Stimulated activated CD4-positive, alpha-beta T cell treated with anti-CD3 and anti-CD28 coated beads, Interleukin-4, amount 100 ng/mL, for 1 hour (primary cell): ENCODE measurements at places on chromosomes 2 and 18.
A peak's percentile ranks its signal among the peaks of the same experiment; 100 is the strongest.

DNA sequence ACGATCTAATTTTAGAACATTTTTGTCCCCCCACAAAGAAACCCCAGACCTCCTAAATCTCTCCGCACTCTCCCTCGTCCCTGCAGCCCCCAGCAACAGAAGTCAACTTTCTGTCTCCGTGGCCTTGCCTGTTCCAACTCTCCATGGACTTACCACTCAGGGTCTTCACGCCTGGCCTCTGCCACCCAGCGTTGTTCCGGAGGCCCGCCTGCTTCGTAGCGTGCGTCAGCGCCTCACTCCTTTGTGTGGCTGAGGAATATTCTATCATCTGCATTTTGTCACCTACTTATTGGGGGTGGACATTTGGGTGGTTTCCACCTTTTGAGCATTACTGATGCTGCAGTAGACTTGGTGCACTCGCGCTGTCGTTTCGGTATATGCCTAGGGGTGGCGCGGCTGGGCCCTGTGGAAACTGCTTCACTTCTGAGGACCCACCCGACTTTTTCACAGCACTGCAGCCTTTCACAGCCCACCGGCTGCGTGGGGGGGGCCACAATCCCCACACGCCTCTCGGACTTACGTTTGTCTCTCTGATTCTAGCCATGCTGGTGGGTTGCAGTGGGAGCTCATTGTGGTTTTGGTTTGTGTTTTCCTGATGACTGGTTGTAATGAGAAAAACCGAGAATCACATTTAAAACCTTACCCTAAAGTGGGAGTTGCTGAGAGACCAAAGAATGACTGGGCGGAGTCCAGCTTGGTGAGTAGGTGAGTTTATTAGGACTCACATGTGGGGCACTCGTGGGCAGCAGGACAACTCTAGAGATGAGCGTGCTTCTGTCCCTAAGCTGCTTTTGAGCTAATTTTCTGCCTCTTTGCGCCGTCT is 1.4 kb upstream of the HSBP1L1 start:
- peak; percentile 43 for DNase-seq

- peak; percentile 57 for DNase-seq
Measured at GRCh38 chr18:54223568-54224241, 764 bp downstream of the MBD2 start.

DNA sequence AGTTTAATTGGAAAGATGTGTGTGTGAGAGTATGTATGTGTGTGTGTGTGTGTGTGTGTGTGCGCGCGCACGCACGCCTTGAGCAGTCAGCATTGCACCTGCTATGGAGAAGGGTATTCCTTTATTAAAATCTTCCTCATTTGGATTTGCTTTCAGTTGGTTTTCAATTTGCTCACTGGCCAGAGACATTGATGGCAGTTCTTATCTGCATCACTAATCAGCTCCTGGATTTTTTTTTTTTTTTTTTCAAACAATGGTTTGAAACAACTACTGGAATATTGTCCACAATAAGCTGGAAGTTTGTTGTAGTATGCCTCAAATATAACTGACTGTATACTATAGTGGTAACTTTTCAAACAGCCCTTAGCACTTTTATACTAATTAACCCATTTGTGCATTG is 48.0 kb downstream of the FEZ2 start:
- DNase-seq, result no peak

DNA sequence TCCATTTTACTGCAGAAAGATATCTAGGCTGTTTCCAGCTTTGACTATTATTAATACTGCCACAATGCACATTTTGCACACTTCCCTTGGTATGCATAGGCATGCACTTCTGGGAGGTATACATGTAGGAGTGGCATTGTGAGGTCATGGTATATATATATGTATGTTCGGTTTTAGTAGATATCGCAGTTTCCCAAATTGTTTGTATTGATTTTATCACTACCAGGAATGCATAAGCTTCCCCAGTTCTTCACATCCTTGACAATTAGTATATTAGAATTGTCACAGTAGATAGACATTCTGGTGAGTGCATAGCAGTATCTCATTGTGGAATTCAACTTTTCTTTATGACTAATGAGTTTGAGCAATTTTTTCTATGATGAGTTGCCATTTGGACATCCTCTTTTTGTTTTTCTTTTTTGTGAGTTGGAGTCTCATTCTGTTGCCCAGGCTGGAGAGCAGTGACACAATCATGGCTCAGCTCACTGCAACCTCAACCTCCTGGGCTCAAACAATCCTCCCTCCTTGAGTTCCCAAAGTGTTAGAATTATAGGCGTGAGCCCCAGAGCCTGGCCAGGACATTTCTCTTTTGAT is 4.2 kb upstream of the GRB14 start:
- DNase-seq, result no peak

DNA sequence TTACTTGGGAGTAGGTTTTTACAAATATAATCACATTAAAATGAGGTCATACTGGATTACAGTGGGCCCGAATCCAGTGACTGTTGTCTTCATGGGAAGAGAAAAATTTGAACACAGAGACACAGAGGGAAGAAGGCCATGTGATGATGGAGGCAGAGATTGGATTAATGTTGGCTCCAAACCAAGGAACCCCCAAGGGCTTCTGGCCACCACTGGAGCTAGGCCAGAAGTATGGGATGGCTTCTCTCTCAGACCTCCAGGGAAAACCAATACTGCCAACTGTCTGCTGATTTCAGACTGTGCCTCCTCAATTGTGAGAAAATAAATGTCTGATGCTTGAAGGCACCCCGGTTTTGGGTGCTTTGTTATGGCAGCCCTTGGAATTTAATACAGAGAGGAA is 76.0 kb downstream of the ALPK2 start:
- DNase-seq, result no peak

GRCh38 chr2:201883606-201884369 is 77.5 kb downstream of the CDK15 start:
- DNase-seq, result no peak

DNA sequence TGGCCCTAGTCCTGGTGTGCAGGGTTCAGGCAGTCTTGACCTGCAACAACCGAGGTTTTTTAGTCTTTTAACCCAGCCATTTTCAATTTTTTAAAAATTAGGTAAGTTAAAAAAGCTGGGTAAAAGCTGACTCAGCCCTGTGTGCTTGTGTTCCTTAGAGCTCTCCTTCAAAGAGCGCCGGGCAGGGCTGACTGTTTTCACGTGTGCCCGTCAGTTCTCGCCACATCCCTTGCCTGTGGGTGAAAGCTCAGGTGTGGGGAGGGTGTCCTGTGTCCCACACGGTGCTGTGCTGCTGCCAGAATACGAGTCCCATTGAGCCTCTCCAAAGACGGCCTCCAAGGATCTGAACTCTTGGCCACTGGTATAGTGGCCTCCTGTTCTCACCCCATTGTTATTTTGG is 5.3 kb upstream of the ANO7 start:
- DNase-seq, result no peak

- no peak for DNase-seq
Measured at GRCh38 chr2:127155028-127155581, 48.2 kb upstream of the BIN1 start.

DNA sequence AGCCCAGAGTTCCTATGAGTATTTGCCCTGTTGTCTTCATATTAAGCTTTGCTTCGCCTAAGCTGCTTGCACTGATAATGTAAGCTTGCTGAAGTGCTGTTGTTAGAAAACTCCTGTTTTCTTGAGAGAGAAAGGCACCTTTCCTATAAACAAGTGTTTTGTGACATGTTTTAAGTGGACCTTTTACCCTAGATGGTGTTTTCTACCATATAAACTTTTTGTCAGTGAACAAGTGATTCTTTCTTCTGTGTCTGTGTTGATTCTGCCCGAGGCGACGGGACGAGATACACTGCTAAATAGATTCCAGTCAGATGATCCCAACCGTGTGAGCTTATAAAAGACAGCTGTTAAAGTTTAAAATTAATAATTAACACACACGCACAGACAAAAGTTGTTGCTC is 24.1 kb downstream of the CABLES1 start:
- no peak for DNase-seq

- no peak for DNase-seq
Measured at GRCh38 chr2:200618590-200619021, 32.8 kb downstream of the AOX1 start.

- no peak for DNase-seq
Measured at GRCh38 chr2:17573085-17573803, 32.7 kb downstream of the VSNL1 start.

DNA sequence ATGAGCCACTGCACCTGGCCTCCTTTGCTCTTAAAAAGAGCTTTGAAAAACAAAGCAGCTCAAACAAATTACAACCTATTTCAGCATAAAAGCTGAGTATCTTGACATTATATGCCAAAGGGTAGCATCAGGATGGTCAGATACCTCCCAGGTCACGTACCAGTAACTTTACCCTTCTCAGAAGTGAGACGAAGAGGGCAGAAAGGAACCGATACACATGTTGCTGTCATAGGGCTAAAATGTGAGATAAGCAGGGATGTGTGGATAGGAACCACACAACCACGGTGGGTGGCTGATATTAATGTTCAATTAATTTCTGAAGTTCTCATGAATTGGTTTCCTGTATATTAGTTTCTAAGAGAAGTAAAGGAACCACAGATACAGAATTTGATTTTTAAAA is 12.6 kb upstream of the RNU2-63P start:
- DNase-seq, result no peak

GRCh38 chr2:157420771-157421323 is 23.0 kb downstream of the CYTIP start:
- no peak for DNase-seq

DNA sequence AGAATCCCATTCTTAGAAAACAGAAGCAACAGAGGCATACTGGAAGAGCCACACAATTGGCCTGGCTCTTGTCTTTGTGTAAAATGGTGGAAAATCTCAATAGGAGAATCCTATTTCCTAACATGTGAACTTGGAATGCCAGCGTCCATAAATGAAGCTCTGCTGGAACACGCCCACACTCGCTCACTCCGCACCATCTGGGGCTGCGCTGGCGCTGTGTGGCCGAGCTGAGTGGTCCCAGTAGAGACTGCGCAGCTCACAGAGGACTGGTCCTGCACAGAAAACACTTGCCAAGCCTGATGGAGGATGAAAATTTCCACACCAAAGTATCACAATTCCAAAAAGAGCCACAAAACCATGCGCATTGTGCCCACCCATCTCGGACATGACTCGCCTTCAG is 56.2 kb downstream of the PXDN start:
- no peak for DNase-seq

DNA sequence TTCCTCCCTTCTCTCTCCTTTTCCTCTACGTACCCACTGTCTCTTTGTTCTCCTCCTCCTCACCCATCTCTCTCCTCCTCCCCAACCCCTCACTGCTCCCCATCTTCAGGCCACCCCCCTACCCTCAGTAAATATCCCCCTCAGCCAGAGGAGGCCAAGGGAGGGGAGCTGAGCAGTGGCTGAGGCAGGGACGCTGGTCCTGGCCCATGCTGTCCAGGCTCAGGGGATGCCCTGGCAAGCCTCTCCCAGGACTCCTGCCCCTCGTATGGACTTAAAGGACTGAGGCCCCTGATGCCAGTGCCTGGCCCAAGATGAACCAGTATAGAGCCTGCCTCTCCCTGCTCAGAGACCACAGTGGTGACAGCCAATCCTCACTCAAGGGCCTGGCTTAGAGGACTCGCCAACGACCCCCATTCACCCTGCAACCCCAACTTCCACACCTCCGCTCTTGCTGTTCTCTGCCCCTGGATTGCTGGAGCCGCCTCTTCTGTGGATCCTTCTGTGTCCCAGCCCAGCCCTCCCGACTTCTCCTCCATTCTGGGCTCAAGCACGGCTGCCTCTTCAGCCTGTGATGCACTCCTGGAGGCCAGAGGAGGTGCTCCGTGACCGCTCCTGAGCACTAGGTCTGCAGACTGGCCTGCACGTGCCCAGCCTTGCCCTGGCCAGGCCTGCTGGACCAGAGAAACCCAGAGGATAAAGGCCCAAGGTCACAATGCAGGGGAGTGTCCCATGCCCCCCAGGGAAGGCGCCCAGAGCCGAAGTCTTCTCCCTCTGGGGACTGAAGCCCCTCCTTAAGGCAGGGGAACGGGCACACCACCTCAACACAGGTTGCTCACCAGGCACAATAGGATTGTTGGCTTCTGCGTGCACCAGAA is 9.5 kb upstream of the DUSP2 start:
- DNase-seq, result no peak

DNA sequence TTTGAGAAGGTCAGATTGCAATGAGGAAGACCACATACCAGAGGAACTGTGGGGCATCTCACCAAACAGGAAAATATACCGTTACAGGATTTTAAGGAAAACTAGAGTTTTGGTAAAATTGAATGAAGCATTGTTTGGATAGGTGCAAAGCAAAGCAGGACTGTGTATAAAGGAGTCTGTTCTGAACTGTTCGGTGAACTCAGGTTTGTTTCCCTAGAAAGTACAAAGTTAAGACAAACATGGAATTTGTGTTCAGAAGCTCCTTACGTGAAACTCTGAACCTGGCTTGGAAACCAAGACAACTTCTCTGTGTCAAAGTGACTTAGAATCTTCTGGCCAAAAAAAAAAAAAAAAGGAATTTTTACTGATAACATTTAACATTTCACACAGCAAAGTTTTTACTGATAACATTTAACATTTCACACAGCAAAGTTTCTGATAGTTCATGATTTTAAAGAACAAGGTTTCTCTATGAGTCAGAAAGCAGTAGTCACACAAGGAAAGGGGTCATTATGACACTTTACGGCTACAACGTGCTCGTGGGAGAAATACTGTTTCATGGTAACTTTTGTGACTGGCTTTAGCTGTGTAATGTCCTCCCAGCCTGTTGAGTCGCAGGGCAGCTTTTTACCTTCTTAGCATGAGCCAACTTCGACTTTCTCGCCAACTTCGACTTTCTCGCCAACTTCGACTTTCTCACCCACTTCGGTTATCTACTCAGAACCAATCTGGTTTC is 21.2 kb upstream of the TET3 start:
- peak; percentile 25 for DNase-seq

GRCh38 chr18:23283916-23284430 is 148.7 kb downstream of the CABLES1 start:
- no peak for DNase-seq

DNA sequence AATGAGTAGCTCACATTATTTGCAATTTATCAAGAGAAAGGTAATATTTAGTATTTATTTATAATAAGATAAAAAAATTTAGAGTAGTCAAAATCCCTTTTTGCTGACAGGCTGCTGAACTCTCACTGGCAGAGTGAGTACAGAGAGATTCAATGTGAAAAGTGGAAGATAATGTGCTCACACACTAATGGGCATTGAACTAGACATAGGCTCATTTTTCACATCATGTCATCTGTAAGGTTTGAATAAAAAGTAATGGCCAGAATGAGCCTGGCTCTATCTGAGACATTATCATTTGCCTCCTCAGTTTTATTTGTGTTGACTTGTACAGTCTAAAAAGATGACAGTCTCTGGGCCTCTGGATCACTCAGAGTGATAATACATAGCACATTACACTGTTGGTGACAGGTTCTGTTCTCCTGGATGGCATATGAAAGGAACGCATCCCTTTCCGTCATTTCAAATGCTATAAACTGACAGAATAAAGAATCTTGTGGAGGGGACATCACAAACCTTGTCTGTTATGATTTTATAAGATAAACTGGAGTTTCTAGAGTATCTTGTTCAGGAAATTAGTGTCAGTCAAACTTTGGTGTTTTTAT is 812.9 kb downstream of the NR4A2 start:
- DNase-seq, result no peak

GRCh38 chr2:200146501-200146900 is 160.0 kb upstream of the SPATS2L start:
- DNase-seq, result no peak
